ENCODE measurements at places on chromosomes 2 and 18.

GRCh38 chr2:104938231-104938941 lies 84.5 kb downstream of the POU3F3 start:
- DNase-seq, result no peak

DNA sequence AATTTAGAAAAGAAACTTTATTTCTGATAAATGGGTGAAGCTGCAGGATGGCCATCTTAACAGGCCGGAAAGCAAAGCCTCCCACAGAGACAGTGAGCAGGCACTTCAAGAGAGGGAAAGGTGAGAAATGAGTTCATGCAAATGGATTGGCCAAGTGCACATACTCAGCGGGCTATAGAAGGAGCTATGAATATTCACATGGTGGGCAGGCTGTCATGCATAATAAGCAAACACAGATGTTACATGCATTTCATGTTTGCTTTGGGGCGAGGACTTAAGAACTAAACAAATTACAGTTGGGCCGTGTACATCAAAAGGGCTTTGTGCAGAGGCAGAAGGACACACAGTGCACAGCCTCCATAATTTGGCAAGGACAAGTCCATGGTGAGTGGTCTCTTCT lies 69.8 kb upstream of the MAL start:
- no peak for DNase-seq

GRCh38 chr2:37904993-37905392 lies 20.1 kb upstream of the RMDN2 start:
- DNase-seq, result no peak

GRCh38 chr2:188610050-188610444 lies 318.4 kb downstream of the GULP1 start:
- DNase-seq, result no peak

- no peak for DNase-seq
Observed at GRCh38 chr18:11259469-11260150, 110.2 kb upstream of the PIEZO2 start.

DNA sequence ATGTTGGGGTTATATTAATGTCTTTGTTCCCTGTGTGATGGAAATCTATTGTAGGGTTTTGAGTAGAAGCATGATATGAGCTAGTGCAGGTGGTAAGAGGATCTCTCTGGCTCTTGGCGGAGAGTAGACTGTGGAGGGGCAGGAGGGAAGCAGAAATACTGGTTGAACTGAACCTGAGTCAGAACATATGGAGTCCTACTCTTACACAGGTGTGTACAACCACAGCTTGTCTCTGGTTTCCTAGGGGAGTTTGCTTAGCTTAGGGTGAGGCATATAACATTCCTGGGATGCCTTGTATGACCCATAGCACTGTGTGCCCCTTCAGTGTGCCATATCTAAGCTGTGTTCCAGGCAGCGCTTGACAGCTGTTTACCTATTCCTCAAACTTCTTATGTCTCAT lies 97.3 kb upstream of the GCFC2 start:
- DNase-seq, result no peak

GRCh38 chr2:219252084-219252483 lies 959 bp upstream of the TUBA4B start:
- no peak for DNase-seq

- no peak for DNase-seq
Observed at GRCh38 chr2:230924470-230925341, at the start of gene GPR55. GPR55 (minus strand) TSS chr2:230925242; CDS start chr2:230910962, 14,280 bp downstream.

DNA sequence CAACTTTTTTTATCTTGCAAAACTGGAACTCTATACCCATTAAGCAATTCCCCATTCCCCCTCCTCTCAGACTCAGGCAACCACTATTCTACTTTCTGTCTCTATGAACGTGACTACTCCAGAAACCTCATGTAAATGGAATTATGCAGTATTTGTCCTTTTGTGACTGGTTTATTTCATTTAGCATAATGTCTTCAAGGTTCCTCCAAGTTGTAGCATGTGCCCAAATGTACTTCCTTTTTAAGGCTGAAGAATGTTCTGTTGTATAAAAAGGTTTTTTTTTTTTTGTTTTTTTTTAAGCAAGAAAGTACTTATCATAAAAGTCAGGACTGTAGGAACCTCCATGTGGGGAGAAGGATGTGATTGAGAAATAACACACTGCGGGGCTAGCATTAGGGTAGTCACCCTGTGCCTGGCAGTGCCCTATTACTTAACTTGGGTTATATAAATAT lies 262.9 kb upstream of the FBXO11 start:
- DNase-seq, result no peak

DNA sequence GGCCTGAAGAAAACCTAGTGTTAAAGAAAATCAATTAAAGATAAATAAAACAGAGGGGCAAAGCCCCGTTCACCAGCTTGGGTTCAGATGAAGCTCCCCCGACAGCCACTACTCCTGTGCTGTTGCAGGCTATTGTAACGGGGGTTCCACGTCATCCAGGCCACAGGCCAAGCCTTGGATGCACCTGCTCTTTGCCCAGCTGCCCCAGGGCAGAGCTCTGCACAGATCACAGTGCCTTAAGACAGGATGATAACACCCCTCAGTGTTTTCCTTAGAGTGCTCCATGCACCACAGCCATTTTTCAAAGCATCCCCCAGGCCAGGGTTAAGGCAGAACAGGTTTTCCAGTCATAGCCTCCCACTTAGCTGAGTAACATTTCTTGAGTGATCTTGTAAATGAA lies 32.0 kb downstream of the FASTKD2 start:
- DNase-seq, result no peak

DNA sequence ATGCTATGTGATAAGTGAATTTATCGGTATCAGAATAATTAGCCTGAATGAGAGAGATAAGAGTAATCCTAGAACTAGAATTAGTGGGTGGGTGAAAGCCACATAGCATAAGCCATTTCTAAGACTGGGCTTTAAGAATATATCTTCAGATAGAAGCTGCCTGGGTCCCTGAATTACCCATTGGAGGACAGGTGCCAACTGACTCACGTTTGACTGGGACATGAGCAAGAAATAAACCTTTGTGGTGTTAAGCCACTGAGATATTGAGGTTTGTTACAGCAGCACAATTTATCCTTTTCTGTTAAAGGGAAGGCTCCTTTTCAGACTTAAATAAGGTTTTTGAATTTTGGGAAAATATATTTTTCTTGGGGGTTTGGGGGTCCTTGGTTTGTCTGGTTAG lies 95.9 kb downstream of the POLE4 start:
- no peak for DNase-seq

DNA sequence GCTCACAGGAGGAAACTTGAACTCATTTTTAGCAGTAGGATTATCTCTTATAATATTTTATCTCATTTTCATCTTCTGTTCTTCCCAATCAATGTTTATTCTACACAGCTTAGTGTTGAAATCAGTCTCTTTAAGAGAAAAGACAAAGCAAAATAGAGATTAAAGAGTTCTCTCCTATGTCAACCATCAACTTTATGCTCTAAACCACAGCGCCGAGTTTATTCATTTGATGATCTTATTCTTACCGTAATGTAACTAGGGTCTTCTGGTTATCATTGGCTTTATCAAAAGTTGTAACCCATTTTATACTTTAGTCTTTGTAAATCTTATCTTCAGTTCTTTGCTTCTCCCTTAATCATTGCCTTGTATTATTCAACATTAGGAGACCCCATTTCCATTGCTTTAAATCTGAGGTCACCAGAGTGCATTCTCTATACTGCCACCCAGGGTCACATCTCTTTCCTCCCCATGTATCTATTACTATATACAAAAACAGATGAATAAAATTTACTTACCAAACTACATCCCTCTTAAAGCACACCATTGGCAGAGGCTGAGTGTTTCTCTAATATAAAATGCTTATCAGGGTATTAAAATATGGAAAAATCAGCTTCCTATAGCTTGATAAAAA lies 22.8 kb upstream of the ERMN start:
- DNase-seq, result no peak

DNA sequence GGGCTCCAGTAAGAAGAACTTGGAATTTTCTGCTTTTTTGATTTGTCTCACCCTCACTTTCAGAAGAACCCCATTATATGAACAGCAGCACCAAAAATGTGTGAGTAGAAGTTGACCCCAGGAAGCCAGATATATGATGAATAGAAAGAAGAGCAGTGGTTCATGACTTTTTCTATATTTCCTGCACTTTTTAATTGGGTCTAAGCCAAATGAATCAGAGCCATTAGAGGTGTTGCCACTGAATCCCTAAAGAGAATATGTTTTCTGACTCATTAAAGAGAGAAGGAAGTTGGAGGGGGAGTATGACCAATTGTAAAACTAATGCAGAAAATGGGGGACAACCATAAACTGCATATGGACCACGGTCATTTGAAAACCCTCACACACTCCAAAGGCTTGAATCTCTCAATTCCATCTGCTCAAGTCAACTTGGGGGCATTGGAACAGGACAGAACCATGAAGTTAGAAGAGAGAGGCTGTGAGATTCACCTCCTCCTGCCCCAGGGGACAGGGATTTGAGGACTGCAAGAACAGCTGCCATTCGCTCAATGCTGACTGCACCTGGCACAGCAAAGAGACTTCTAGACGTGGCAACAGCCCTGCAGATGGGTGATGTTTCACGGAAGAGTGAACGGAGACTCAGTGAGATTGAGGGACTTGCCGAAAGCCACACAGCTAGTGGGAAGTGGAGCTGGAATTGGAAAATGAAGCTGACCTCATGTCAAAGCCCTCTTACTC lies 3.0 kb downstream of the DAPL1 start:
- DNase-seq, result no peak

GRCh38 chr2:37142546-37142945 lies 14.2 kb downstream of the EIF2AK2 start:
- no peak for DNase-seq

DNA sequence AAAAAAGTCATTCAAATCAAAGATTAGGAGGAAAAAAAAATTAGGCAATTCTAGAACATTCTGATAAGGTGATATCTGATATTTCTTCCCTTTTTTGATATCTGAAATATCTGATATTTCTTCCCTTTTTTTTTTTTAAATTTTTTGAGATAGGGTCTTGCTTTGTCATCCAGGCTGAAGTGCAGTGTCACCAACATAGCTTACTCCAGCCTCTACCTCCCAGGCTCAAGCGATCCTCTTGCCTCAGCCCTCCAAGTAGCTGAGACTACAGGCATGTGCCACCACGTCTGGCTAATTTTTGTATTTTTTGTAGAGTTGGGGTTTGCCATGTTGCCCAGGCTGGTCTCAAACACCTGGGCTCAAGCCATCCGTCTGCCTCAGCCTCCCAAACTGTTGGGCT lies 33.9 kb downstream of the MEX3C start:
- no peak for DNase-seq

DNA sequence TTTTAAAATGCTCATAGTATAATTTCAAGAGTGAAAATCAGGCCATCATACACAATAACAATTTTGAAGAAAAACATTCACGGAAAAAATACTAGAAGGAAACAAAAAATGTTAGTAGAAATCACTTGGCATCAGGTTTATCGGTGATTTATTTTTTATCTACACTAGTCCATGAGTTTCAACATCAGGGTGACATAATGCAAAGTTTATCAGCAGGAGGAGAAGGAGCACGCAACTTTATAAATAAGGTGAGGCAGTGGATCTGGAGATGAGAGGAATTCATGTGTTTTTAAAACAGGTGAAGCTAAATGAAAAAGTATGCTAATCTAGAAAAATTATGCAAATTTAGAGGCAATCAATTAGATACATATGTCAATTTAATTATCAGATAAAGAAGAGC lies 54.2 kb downstream of the MGAT4A start:
- no peak for DNase-seq

DNA sequence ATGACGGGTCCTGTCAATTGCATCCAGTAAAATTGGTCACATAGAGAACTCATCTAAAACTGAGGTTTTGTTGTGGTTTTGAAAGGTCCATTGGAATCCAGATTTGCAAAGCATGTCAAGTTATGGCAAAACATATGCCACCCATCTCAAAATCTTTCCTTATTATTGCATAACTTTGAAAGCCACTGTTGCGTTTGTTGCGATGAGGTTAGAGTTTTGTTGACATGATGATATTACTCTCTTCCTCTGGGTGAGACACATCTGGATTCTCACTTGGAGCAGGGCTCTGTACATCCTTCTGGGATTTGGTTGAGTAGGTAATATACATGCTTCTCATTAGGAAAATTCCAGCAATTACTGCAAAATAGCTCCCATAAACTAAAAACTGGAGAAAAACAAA lies 20.6 kb downstream of the SCYGR5 start:
- DNase-seq, result no peak

- DNase-seq, result no peak
Observed at GRCh38 chr2:2868085-2868484, 509.5 kb downstream of the EIPR1 start.

DNA sequence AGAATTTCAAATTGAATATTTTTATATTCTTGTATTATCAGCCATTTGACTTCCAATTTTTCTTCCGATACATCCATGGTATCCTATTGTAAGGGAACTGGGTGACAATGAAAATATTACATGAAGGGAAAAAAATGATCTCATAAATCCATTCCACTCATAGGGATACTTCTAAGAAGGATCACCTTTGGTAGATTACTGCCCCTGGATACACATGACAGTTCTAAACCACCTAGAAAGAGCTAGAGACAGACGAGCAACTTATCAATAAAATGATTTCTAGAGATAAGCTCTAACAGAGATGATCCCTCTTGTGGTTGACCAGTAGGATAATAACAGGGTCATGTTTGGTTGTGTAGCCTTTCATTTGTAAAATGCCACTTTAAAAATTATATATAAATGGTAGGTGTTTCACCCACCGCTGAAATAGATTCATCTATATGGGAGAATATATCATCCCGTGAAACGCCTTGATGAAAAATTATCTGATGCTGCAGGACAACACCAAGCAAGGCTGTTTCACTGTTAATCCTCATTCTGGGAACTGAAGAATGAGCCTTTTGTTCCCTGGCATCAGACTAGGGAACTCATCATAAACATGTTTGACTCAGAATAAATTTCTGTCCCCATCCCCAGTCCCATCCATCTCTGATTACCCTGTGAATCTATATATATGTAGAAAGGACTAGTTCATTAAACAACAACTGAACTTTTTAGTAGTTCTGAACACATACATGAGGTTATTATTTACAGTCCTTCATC lies 180.0 kb downstream of the TCF4 start:
- DNase-seq, result no peak

DNA sequence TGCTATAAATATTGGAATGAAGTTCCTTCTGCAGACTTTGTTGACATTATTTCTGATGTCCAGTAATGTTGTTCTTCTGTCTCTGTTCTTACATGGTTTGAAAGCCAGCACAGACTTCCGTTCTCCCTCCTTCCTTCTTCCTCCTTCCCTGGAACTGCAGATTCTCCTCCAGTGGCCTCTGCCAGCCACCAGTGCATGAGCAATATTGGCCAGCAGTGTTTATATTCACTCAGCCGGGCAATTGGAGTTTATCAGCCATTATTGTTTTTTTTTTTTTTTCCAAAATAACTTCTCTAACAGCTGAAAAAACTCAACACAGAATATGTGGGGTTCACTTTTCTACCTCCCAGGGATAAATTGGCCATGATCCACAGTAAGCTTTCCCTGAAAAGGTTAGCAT lies 86.8 kb downstream of the ADCYAP1 start:
- no peak for DNase-seq

- no peak for DNase-seq
Observed at GRCh38 chr2:156867201-156867600, 390.3 kb upstream of the GALNT5 start.

- DNase-seq, result no peak
Observed at GRCh38 chr2:125567100-125567499, 1088.9 kb upstream of the GYPC start.
